ENCODE measurements at places on chromosomes 13 and 19.

GRCh38 chr19:3411636-3412035, 45.3 kb downstream of the NFIC start:
- DNase-seq, result no peak

DNA sequence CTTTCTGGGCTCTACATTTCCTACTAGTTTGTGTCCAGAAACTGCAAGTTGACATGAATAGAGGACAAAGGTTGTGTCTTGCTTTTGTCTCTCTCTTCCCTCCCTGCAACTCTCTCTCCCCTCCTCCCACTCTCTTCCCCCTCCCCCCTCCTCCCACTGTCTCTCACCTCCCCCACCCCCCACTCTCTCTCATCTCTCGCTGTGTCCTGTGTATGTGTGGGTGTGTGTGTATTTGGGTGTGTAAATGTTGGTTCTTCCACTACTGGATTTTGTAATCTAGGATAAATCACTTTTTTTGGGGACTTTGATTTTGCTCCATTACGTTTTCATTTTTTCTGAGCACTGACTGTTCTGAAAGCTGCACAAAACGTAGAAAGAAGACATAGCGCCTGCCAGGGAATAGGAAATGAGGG, 48.4 kb downstream of the AKAP11 start:
- DNase-seq, result no peak

DNA sequence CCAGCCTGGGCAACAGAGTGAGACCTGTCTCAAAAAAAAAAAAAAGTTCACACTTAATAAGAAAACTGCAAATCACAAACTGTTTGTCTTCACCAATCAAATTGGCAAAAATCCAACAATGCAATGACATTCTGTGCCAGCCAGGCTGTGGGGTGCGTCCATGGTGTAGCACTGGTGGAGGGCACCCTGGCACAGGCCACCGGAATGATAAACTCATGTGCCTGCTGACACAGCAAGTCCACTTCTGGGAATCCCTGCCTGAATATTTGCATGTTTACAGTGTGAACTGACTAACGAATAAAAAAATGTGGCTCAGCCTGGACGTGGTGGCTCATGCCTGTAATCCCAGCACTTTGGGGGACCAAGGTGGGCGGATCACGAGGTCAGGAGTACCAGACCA, 1.6 kb upstream of the LRRC25 start:
- DNase-seq, result no peak

DNA sequence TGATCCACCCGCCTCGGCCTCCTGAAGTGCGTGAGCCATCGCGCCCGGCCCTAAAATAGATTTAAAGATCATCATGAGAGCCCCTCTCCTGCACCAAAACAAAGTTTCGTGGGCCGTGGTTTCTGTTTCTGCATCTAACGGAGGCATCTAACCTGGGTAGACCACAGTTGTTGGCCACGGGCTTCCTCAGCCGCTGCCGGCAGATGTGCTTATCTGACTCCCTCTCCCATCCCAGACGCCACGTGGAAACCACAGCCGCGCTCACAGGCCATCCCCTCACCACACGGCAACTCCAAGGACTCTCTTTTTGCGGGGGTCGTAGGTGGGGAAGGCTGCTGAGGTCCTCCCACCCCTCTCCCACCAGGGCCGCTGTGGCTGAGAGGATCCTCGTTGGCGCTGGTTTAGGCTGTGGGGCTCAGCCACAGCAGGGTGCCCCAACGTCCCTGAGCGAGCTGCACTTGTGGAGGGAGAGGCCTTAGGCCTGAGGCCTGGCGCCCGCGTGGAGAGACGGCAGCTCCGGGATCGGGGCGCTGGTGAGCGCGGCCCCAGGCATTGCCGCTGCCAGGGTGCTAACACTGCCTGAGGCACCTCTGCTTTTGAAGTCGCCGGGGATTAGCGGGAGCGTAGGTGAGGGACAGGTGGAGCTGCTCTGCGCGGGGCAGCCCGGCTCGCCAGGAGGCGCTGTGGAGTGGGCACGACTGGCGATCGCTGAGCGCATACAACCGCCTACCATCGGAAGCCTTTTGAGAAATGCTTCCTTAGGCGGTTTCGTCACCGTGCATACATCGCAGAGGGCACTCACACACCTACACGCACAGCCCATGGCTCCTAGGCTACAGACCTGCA, 8.9 kb downstream of the ZSCAN1 start:
- DNase-seq, result no peak

DNA sequence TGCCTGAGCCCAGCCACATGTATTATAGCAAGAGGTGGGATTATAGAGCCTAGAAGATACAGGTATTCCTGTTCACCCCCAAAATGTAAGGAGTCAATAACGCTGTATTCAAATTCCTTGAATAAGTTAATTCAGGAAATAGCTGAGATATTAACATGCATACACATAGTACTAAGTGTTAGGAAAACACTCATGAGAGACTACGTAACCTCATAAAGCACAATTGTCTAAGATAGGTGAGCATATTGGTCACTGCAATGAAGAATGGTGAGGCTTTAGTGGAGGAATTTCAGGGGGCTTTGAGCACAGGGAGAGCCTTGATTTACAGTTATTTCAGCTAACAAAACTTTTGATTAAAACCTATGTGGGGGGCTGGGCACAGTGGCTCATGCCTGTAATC, 161.6 kb downstream of the LMO7 start:
- no peak for DNase-seq

DNA sequence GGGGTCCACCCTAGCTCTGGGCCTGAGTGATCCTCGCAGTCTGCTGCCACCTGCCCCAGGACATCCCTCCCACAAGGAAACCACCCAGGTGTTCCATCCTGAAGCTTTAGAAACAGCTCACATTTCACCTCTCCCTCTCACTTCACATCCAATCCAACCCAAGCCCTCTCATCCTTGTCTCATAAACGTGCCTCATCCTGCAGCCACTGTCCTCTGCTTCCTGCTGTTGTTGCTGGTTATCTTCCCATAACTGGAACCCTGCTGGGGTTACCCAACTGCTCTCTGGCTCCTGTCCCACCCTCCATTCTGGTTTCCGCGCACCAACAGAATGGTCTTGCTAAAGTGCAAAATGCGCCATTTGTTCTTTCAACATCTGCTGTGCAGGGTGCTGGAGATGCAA, 59.7 kb upstream of the MTIF3 start:
- no peak for DNase-seq

DNA sequence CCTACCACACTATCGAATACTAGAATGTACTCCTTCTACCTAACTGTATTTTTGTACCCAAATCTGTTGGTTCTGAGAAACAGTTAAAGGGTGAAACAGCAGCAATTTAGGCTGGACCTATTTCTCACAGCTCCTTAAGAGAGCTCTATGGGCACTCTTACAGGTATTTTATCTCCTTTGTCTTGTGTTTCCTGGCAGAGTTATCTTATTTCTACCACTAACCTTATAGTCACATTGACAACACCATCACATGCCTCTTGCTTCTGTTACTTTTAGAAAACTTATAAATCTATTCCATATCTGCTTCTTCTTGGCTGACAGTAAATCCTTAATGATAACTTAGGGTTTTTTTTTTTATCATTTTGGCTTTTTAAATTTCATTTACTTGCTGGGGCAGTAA, 130.7 kb downstream of the MYO16 start:
- DNase-seq, result no peak

DNA sequence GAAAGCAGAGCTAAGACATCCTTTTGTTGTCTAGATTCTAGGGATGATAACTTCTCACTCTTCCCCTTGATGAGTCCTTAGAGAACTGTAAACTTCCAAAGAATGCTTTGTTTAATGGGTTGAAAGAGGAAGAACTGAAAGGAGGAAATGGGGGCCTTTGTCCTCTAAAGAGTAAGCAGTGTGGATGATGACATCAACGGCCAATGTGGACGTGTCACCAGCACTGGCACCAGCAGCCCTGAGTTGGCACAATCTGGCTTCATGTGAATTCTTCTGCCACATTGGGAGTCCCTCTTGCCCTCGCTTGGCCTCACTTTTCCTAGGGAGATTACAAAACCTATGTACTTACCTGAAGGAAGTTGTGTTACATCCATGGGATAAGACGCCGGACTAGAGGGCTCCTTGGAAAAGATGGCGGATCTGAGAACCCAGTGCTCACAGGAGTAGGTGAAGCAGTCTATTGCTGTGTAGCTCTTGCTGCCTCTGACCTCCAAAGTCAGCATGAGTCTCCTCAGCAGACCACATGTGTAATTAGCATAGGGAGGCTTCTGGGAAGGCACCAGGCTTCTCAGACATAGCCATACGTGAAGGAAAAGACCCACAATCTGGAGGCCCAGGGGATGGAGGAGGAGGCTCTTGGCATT, 62.8 kb downstream of the RGCC start:
- DNase-seq, result no peak

Measured in stimulated activated CD8-positive, alpha-beta memory T cell treated with anti-CD3 and anti-CD28 coated beads, Interleukin-7, amount 100 ng/mL, for 1 hour (primary cell).